Amniotic stem cell (primary cell): ENCODE measurements at places on chromosomes 2 and 18.

- DNase-seq, result no peak
Observed at GRCh38 chr2:128269063-128269989, 49.3 kb downstream of the HS6ST1 start.

- DNase-seq, result peak; percentile 17
Observed at GRCh38 chr18:48030616-48031480, 100.4 kb upstream of the SMAD2 start.

DNA sequence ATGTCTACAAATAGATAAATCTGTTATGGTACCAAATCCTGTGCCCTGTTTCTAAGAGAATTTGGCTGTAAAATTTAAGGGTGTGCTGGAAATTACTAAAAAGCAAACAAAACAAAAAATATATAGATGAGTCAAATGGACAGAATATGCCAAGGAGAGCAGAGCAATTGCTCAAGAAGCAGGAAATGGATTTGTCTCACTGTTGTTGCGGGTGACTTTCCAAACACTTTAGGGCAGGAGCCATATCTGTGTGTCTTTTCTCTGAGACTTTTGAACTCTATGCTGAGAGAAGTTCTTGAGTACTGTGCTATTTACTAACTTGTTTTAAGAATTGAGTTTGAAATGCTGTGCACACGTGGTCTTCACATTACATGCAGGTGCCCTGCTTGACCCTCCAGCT is 221.7 kb downstream of the PHLPP1 start:
- DNase-seq, result no peak

DNA sequence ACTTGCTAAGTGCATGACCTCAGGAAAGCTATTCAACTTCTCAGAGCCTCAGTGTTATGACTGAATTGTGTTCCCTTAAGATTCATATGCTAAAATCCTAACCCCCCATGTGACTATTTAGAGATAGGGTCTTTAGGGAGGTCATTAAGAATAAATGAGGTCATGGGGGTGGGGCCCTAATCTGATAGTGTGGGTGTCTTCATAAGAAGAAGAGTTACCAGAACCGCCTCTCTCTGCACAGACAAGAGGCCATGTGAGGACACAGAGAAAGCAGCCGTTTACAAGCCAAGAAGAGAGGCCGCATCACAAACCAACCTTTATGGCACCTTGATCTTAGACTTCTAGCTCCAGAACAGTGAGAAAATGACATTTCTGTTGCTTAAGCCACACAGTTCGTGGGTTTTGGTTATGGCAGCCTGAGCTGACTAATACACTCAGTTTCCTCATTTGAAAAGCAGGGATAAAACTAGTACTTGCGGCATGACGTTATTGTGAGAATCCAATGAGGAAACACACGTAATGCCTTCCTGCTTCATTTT is 9.9 kb downstream of the SH2D6 start:
- DNase-seq, result no peak

GRCh38 chr2:223223156-223223555 is 171.2 kb downstream of the KCNE4 start:
- no peak for DNase-seq

- no peak for DNase-seq
Observed at GRCh38 chr2:127516041-127516762, 10.1 kb downstream of the IWS1 start.

DNA sequence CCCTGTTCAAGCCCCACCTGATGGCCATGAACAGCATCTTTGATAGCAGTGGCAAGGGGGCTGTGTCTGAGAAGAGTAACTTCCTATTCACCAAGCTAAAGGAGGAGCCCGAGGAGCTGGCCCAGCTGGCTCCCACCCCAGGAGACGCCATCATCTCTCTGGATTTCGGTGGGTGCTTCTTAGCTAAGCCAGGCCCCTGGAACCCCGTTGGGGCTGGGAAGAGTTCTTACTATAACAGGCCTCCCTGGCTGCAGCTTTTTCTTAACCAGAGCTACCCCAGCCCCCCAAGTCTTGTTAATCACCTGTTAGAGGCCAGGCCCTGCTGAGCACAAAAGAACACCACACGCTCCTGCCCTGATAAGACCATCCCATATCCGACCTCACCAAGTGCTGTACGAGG is 79.4 kb downstream of the EPAS1 start:
- no peak for DNase-seq

DNA sequence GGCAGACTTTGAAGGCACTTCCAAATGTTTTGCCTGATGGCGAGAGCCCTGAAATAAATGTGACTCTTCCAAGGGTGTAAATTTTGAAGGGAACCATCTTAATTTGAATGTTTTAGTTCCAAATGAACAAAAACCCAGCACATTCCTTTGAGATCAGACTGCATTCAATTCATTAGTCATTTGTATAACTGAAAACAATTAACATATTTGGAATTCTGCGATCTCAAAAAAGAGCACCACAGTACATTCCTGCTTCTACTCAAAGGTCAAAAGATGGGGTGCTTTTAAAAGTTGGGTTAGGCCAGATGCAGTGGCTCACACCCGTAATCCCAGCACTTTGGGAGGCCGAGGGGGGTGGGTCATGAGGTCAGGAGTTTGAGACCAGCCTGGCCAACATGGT is 38.2 kb upstream of the CHRNA1 start:
- no peak for DNase-seq

DNA sequence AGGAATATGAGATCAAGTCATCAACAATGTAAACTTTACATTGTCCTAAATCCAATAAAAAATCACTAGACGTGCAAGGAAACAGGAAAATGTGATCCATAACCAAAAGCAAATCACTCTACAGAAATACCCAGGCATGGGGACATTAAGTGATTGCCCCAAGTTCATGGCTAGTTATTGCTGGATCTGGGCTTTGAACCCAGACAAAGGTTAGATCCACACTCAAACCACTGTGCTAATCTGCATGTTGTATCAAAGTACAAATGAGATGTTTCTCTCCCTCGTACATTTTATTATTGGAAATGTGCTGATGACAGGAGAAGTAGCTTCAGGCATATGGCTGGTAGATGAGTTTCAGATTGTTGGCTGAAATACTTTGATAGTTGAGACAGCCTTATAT is 2.7 kb upstream of the ARL5A start:
- DNase-seq, result no peak

DNA sequence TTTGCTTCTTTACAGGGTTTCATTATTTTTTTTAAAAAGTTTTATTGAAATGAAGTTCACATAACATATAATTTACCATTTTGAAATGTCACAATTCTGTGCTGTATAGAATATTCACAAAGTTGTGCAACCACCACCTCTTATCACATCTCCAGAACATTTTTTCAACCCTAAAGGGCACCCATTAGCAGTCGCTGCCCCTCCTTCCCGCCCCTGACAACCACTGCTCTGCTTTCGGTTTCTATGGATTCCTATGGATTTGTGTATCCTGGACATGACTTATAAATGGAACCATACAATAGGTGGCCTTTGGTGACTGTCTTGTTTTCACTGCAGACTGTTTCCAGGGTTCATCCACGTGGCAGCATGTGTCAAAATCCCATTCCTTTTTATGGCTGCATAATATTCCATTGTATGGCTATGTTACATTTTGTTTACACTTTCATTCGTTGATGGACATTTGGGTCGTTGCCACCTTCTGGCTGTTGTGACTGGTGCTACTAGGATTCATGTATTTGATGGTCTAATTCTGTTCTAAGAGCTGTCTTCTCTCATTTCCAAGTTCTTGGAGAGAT is 52.6 kb downstream of the SH3BP4 start:
- no peak for DNase-seq

DNA sequence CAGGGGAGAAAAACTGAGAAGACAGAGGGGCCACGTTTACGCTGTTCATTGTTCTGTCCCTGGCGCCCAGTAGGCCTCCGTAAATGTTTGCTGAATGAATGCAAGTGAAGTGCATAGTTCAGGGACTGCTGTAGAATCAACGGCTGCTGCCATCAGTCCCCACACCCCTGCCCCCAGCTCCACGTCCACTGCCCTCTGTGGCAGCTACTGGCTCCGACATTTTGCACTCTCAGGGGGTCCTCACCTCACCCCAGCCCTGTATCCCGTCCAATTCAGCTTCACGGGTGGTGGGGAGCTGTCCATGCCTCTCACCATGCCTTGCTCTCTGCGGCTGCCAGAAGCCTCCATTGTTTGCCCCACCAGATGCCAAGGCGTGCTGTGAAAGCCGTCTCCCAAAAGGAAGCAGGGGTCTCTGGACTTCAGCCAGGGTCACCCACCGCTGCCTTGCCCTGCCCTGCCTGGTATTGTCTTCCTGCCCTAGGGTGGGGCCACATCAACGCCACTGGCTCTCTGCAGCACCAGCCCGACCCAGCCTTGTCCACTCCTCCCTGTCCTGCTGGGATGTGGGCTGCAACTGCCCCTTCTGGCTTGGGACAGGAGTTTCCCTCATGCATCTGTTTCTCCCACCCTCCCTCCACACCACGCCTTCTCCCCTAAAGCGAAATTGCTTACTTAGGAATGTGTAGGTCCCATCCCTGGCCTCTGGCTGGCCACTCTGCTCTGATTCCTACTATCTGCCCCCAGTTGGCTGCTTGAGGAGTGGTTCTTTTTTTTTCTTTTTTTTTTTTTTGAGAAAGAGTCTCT is 86.0 kb downstream of the RHOB start:
- no peak for DNase-seq

GRCh38 chr2:27303093-27304025 is 4.9 kb downstream of the UCN start:
- peak; percentile 73 for DNase-seq
